ENCODE measurements at places on chromosomes 12 and 14.

- DNase-seq: no peak
These were observed 23.1 kb downstream of the KCNK10 start for GRCh38 chr14:88299865-88300530.

GRCh38 chr12:4794491-4794890, 74.3 kb downstream of the GALNT8 start:
- no peak for DNase-seq

DNA sequence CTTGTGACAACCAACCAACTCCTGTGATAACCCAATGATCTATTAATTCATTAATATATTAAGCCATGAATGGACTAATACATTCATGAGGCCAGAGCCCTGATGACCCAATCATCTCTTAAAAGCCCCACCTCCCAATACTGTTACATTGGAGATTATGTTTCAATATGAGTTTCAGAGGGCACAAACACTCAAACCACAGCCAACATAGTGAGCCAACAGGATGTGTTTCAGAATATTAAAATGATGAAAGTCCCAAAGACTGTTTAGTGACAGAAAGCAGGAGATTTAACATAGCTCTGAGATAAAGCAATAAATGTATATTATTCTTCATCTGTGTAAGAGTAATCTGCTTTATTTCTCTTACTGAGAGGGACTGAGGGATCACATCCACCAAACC, 71.7 kb downstream of the PTPRO start:
- no peak for DNase-seq

GRCh38 chr12:63362166-63362565, 211.2 kb upstream of the AVPR1A start:
- no peak for DNase-seq

DNA sequence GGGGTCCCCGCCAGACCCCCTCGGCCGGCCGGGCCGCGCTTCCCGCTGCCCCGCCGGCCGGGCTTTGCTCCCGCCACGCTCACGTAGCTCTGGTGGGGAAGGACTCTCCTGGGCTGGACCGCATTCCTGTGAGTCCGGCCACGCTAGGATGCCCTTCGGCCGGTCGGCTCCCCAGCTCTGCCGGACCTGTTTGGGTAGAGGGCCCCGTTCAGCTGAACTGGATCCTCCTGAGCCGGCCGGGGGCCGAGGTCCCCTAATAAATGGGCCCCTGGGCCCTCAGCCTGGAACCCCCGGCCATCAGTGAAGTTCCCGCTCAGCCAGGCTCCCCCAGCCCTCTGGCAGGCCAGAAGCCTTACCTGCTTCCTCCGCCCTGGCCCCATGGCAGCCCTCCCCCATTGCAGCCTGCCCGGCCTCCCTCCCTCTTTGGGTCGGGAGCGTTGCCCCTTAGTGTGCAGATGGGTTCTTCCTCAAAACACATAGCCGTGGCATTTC, 593 bp downstream of the UNC119B start:
- no peak for DNase-seq

GRCh38 chr14:26289891-26290486, 307.8 kb downstream of the NOVA1 start:
- no peak for DNase-seq

- DNase-seq: no peak
These were observed 10.1 kb downstream of the NUDT4 start for GRCh38 chr12:93387780-93388179.

DNA sequence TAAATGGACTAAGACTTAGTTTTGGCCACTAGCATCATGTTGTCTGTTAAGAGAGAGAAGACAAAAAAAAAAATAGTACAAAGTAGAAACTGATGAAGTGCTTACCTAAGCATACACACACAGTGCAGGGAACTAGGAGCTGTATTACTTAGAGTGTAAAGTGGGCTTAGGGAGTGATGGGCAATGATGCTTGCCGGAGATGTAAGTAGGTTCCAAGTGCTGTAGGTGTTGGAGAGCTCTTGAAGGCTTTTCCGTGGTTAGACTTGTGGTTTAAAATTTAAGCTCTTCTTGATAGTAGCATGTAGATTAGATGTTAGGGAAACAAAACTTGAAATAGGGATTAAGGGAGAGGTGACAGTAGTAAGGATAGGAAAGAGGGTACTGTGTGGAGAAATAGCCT, 34.7 kb downstream of the MIA2 start:
- peak; percentile 18 for DNase-seq

GRCh38 chr14:100670753-100671049, 56.0 kb upstream of the DLK1 start:
- no peak for DNase-seq

DNA sequence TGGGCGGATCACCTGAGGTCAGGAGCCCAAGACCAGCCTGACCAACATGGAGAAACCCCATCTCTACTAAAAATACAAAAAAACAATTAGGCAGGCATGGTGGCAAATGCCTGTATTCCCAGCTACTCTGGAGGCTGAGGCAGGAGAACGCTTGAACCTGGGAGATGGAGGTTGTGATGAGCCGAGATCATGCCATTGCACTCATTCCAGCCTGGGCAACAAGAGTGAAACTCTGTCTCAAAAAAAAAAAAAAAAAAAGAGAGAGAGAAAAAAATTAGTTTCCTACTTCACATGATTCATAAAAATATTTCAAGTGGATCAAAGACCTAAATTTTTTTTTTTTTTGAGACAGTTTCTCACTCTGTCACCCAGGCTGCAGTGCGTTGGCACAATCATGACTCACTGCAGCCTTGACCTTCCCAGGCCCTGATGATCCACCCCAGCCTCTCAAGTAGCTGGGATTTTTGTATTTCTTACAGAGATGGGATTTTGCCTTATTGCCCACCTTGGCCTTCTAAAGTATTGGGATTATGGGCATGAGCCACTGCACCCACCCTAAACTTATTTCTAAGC, 24.9 kb downstream of the FCF1 start:
- no peak for DNase-seq

GRCh38 chr12:69415471-69416275, 54.5 kb upstream of the FRS2 start:
- DNase-seq: no peak

DNA sequence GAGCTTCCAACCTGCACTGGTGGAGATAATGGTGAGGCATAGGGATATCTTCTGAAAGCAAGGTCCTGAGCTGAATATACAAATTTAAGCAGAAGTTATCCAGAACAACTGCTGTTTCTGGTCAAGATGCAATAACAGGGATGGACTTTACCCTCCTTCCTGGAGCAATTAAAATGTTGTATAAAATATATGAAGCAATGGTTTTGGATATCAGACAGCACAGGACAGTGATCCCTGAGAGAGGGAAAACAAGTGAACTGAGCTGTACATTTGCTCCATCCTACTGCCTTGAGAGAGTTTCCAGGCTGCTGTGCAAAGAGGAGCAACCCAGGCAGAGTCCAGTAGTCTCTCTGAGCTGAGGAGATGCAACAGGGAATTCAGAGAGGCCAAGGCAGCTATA, 36.0 kb upstream of the CTDSP2 start:
- no peak for DNase-seq

DNA sequence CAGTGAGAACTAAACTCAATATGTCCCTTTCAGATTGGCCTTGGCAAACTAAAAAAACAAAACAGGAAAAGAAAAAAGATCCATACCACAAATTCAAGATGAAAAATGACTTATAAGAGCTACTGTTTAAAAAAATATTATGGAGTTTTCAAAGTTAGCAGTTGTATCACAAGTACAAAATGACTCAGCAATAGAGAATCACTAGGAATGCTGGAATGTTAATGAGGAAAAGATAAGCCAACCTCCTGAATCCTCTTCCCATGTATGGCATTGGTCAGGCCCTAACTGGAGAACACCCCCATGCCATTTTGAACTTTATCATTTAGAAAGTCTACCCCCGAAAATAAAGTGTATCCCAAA, 62.2 kb downstream of the PPP1R36 start:
- no peak for DNase-seq

DNA sequence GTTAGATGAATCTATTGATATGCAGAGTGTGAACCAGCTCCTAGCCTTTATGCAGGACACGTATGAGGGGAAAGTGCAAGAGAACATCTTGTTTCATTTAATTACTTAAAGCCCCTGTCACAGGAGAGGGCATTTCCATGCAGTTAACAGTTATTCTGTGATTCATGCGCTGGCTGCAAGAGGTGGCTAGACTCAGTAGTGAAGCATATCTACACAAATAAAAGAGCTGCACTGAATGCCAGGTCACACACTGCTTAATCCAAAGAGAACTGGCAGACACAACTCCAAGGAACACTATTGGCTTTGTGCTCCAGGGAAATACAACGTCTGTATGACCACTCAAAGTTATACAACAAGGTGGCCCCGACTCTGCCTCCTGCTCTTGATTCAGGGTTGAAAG, 394.1 kb downstream of the C12orf75 start:
- no peak for DNase-seq

DNA sequence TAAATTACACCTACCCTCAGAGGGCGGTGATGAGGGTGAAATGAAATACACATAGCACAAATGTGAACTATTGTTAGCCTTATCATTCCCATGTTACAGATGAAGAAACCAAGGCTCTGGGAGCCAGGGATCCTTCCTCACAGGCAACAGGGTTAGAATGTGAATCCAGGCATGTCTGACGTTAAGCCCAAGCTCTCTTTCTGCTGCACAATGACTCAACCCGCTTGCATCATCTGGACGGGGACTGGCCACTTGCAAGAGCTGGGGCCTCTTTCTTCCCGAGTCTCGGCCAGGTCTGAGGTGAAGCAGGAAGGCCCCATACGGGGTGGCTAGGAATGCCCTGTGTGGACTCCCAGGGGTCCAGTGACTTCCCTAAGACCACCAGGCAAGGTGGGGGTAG, 105.2 kb downstream of the RBM19 start:
- no peak for DNase-seq

DNA sequence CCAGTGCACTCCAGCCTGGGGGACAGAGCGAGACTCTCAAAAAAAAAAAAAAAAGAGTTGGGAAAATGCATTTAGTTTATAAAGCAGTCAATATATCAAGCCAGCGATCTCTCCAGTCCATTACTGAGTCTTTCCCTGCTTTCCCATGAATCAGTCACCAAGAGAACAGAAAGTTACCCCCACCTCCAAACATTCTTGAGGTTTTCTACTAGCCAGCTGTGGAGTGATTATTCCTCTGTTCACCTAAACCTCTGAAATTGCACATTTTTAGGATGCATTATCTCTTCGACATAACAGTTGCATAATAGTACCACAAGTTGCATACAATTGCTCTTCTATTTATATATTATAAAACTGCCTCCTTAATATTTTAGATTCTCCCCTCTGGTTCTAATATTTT, 134.8 kb upstream of the DIO3 start:
- DNase-seq: no peak

GRCh38 chr12:89873745-89874144, 165.1 kb upstream of the ATP2B1 start:
- no peak for DNase-seq

- no peak for DNase-seq
These were observed 923.3 kb downstream of the AACS start for GRCh38 chr12:125988545-125988944.
